ENCODE measurements at places on chromosomes 1 and 21. TPM values are rescaled to one million over a fixed set of nuclear protein-coding genes. Genes with fewer than 3 reads are reported as not detected.
A peak's percentile ranks its signal among the peaks of the same experiment; 100 is the strongest.

The LIX1L gene
- 49.7 TPM for total RNA-seq

The OR2L8 gene
- not detected for total RNA-seq

The TNFSF4 gene
- total RNA-seq, result 0.55 TPM

The COL24A1 gene
- total RNA-seq, result not detected

DNA sequence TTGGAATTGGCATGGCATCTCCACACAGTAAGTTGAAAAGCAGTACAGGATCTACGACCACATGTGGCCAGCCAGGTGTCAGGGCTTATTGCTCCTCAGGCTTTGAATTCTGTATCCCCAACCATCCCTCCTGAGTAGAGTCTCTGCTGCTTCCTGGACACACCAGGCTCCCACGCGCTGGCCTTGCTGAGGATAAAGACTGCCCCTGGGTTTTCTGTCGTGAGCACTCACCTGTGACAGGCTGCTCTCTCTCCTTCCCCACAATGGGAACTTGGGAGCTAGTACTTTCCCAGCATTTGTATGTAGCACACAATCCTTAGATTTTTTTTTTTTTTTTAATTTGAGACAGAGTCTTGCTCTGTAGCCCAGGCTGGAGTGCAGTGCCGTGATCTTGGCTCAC is 33.6 kb downstream of the PBX1 start:
- DNase-seq, result no peak

DNA sequence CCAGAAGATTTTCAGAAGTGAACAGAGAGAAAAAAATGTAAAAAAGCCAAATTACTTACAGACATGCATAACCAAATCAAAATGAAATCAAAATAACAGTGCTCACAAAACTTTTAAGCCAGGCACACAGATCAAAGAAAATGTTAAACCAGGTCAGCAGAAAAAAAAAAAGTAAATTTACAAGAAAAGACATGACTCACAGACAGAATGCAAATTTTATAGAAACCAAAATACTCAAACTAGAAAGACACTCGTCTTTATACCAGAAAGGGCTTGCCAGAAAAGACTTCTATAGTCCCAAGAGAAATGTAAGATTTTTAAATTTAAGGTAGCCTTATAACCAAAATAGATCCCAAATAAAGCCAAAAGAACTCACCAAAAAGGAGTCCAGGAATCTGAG is 86.5 kb upstream of the COG2 start:
- no peak for DNase-seq

GRCh38 chr1:110443451-110443850 is 7.5 kb upstream of the PROK1 start:
- DNase-seq, result no peak

- DNase-seq, result peak; percentile 98
Measured at GRCh38 chr1:182301467-182302198, 90.0 kb downstream of the GLUL start.

GRCh38 chr1:54885807-54886723 is 930 bp downstream of the DHCR24 start:
- DNase-seq, result peak; percentile 23

DNA sequence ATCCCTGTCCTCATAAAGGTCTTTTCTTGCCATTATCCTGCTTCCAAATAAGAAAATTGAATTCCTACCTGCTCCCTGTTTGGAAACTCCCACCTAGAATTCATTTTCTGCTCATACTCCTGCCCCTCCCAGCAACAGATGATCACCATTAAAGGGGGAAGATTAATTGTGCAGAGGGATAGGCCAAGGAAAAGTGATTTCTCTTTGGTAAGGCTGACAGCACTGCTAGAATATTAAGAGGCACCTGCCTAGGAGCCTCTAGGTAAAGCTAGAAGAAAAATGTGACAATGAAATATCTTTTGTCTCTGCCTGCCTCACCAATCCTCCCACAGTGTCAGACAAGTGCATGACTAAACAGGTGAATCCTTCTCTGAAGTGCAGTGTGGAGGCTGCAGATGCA is 77.0 kb upstream of the SPATA6 start:
- no peak for DNase-seq

DNA sequence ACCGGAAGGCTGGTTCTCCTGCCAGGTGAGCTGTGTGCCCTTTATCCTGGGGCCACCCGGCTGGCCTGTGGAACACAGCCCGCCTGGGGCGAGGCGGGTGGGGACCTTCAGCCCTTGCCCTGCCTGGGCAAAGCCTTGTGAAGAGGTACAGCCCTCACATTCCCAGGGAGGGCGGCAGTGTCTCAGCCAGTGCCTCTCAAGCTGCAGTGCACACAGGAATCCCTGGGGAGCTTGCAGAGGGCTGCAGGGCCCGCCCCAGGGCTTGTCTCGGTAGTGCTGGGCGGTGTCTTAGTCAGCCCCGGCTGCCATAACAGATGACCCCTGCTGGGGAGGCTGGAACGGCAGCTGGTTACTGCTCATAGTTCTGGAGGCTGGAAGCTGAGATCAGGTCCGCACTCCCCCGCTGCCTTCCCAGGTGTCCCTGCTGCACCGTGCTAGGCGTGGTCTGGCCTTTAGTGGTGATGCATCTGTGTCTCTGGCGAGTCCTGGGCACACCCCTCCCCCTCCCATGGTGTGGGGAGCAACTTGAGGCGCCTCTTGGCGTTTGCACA is 12.6 kb downstream of the DFFB start:
- DNase-seq, result no peak

GRCh38 chr1:155241841-155242264 is 13.4 kb downstream of the ENTREP3 start:
- DNase-seq, result peak; percentile 46

DNA sequence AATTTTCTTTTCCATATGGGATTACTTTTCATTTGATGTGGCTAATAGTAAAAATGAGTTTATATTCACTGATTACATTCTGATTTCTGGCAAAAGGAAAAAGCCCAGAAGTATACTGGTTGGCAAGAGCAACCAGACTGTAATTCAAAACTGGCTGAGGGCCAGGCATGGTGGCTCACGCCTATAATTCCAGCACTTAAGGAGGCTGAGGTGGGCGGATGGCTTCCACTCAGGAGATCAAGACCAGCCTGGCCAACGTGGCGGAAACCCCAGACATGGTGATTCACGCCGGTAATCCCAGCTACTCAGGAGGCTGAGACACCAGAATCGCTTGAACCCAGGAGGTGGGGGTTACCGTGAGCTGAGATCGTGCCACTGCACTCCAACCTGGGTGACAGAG is 14.5 kb downstream of the SYT11 start:
- no peak for DNase-seq
